ENCODE measurements at places on chromosomes 3 and 15.

- DNase-seq, result no peak
These were observed 11.5 kb upstream of the PDIA5 start for GRCh38 chr3:123055352-123055751.

GRCh38 chr15:36826948-36827347 is 247.5 kb downstream of the CDIN1 start:
- DNase-seq, result no peak

DNA sequence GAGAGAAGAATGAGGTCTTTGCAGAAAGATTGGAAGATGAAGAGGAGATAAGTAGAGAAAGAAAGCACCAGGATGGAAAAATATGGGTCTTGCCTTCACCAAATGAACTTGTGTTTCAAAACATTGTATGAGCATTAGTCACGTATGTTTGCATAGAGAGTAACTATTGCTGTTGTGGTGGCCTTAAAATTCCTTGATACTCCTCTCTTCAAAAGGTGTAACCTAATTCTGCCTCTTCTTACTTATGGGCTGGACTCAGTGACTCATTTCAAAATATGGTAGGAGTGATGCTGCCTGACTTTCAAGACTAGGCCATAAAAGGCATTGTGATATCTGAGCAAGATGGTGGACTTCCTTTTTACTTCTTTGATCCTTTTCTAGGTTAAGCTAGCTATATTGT is 228.7 kb upstream of the ZNF385D start:
- DNase-seq, result no peak

GRCh38 chr3:20488151-20488550 is 302.1 kb upstream of the SGO1 start:
- DNase-seq, result no peak

GRCh38 chr3:110736332-110736731 is 335.3 kb upstream of the NECTIN3 start:
- no peak for DNase-seq

DNA sequence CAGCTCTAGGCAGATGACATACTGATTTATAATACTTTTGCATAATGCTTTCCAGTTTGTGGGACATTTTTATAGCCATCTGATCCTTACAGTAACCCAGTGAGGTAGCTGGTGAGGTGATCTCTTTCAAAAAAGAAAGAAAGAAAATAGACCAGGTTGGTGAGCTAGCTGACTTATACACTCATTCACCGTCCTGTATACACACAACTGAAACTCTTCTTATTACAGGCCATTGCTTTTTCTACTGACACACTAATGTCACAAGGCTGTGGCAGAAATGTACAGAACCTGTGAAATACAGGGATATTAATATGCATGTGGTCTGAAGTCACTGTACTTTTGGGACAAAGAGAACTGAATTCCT is 150.2 kb upstream of the BHLHE40 start:
- DNase-seq, result no peak

GRCh38 chr15:38252481-38253350 is at the start of gene SPRED1:
Gene SPRED1, plus strand, starts transcription at chr15:38252836. Its CDS starts 350 bp downstream, at chr15:38253186.
- peak; percentile 44 for DNase-seq

- DNase-seq, result no peak
These were observed 457.8 kb downstream of the IL5RA start for GRCh38 chr3:2652386-2652785.

GRCh38 chr3:15081960-15082664 is 16.8 kb downstream of the RBSN start:
- no peak for DNase-seq

- DNase-seq, result no peak
These were observed 16.3 kb upstream of the SAMD7 start for GRCh38 chr3:169895072-169895471.

GRCh38 chr3:4306860-4307259 is 3.7 kb downstream of the SETMAR start:
- DNase-seq, result no peak

DNA sequence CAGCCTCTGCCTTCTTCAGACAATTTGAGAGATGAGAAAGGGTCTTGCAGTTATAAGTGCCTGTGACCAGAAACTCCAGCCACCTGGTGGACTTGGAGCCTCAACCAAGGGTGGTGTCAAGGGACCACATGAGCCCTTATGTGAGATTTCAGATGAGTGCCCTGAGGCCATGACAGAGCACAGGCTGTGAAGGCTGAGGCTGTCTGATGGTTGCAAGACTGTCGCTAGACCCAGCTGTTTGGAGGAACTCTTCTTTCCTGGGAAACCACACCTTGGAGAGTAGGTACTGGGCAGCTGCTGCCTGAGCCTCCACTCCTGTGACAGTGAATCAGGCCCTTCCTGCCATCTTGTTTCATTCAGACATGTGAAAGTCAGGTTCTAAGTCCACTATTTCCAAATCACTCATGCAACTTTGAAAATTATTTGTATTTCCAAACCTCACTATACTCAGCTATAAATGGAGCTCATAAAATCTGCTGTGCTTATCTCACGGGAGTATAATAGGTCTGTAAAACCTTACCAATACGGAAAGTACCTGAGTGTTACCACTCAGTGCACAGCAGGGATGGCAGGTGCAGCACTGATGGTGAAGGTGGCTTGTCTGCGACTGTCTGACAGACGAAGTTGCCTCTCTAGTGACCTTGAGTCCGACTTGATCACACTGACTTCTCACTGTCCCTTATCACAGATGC is 99.4 kb downstream of the RPL39L start:
- DNase-seq, result no peak

GRCh38 chr3:83968356-83968755 is 990.4 kb upstream of the CADM2 start:
- DNase-seq, result no peak

DNA sequence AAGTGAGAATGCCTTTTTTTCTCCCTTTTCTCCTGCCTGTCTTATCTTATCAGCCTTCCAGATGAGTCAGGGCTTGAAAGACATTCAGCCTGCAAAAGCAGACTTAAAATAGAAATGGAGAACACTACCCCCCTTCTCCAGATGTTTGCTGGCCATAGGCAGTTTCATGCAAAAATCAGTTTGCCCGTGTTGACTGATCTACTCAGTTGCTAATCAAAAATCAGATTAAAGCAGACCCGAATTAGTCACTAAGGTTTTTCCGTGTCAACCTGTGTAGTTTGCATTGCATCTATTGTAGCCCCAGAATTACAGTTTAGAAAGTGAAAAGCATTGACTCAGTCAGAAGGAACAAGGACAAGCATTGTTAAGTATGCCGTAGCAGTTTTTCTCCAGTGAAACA is 56.2 kb downstream of the IL5RA start:
- no peak for DNase-seq

GRCh38 chr15:66133247-66133885 is 120.2 kb downstream of the MEGF11 start:
- no peak for DNase-seq

All from activated CD8-positive, alpha-beta T cell treated with anti-CD3 and anti-CD28 coated beads for 36 hours (primary cell).